ENCODE measurements at places on chromosomes 1 and 21.

DNA sequence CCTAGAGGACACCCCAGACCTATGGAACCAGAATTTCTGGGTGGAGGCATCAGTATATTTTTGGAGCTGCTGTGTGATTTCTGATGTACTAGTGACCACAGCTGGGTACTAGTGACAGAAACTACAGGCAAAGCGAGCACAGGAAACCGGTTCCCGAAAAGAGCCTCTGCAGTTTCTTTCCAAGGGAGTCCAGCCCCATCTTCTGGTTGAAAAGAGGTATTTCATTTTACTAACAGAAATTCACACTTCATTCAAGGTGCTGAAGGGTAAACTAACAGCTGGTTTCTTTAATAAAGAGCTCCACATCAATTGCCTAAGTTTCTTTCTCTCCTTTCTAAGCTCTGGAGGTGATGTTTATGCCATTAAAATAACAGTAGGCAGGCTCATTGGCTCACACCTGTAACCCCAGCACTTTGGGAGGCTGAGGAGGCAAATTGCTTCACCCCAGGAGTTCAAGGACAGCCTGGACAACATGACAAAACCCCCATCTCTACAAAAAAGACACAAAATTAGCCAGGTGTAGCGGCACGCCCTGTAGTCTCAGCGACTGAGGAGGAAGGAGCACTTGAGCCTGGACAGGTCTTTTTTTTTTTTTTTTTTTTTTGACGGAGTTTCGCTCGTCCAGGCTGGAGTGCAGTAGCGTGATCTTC is 22.0 kb downstream of the THAP3 start:
- DNase-seq: peak; percentile 8

GRCh38 chr1:175702079-175702795 is 41.2 kb downstream of the TNR start:
- no peak for DNase-seq

DNA sequence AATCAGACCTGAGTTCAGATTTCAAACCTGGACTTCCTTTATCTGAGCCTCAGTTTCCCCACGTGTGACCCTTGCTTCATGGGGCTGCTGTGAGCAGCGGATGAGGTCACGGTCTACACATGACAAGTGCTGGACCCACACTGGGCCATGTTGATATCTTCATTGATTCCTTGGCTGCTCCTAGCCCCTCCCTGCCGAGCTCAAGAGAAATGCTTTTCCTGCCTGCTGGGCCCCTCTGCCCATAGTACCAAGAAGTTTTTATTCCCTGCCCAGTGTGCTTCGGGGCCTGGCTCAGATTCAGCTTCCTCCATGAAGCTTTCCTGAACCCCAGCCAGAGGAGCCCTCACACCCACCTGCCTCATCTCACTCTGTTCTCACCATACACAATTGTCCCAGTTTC is 181.6 kb downstream of the PTPRU start:
- no peak for DNase-seq

- no peak for DNase-seq
These were observed 19.7 kb upstream of the RAB4A start for GRCh38 chr1:229251185-229251584.

GRCh38 chr1:199859491-199859933 is 168.0 kb upstream of the NR5A2 start:
- DNase-seq: no peak

GRCh38 chr21:42157606-42158310 is 61.2 kb upstream of the ABCG1 start:
- no peak for DNase-seq

DNA sequence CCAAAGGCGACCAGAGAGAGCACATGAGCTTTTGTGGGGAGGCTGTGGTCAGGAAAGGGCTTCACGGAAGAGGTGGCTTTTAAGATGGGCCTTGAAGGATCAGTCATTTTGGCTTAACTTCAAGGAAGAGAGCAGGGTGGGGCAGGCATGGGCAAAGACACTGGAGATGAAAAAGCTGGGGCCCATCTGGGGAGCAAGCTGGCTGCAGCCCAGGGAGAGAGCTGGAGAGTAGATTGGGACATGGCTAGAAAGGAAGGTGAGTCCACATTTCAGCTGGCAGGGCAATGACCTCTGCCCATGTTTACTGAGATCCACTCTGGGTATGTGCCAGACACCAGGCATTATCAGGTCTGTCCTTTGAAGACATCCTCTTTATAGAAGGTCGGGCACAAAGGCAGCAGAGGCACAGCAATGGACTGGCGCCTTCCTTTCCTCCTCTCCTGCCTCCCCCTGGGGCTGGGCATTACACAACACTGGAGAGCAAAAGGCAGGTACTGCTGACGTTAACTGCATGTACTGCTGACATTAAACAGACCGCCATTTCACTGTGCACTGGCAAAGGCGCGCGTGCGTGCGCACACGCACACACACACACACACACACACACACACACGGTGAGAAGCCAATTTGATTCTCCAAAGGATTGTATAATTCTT is 2.2 kb upstream of the UBXN10 start:
- no peak for DNase-seq

DNA sequence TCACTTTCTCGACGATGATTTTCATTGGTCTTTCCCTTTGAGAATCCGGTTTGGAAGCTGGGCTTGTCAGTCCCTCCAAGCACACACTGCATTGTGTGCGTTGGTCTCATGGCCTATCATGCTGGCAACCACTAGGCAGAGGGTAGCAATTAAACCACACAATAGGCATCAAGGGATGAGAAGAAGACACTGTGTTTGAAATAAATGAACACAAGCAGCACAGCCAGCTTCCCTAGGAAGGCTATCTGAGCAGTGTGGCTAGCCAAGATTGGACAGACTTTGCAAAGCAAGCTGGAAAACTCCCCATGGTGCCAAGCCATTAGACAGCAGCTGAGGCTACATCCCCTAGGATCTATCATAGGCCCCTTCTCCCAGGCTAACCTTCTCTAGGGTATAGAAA is 288.7 kb downstream of the NUF2 start:
- no peak for DNase-seq

DNA sequence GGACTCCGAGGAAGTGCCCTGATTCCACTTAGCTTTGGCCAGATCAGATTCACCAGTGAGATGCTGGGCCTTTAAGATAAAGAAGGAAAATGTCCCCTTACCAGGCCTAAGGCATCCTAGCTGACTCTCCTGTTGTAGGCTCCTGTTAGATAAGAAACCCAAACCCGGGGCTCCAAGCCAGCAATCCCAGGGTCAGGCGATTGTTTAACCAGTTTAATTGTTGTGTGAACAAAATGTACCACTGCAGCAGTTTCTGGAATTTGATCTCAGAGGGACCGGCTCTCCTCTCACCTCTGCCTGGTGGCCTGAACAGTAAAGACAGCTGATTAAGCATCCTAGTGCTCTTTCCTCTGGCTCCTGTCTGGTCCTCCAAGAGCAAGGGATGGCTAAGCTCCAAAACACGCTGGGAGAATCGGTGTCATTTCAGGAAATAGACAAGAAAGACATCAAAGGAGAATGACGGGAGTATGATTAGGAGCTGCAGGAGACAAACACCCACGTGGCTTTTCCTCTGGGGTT is 9.3 kb upstream of the KLHDC8A start:
- DNase-seq: no peak

DNA sequence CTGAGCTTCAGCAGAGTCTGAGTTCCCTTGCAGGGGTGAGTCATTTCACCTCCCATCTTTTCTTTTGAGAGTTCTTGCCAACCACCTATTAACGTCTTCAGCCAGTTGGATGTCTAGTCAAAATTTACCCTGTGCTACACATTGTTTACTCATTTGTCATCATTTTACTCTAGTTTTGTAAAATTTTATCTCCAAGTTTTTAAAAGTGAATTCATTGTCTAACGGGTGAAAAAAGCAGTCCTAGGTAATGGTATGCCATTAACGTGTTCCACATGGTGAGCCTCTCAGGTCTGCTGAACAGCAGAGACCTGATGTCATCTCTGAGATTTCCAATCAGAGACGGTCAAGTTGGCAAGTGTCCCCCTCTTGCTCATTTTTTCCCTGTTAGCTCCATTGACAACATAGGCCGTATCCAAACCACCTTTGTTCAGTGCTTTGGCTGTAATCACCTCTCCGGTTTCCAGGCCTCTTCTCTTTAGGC is 85.4 kb downstream of the TBX15 start:
- DNase-seq: no peak

GRCh38 chr1:7454895-7455784 is 316.0 kb upstream of the VAMP3 start:
- no peak for DNase-seq

DNA sequence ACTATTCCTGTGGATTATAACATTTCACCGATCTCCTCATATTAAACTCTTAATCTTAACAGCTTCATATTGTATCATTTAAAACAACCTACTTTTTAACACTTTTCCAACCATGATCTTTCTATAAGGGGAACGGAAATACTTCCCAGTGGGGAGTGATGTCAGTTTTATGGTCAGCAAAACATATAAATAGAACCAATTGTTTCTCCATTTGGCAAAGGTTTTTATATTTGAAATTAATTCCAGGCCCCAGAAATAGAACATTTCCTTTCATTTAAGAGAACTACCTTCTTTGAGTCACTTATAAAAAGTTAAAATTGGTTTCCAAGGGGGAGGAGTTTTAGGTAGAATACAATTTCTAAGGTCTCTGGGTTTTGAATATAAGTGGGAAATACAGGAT is 189.6 kb downstream of the TGFBR3 start:
- no peak for DNase-seq

DNA sequence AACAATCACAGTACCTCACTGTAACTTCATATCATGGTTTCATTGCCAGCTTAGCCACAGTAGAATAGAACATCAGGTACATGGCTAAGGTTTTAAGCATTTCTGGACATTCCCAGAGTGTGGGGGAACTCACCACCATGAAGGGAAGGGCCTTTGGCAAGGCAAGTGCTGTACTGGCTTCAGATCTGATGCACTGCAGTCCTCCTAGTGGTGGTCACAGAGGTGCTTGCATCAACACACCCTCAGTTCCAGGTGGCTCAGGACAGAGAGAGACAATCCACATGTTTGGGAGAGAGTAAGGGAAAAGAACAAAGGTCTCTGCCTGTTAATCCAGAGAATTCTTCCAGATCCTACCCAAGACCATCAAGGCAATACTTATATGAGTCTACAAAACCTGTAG is 528.4 kb upstream of the RGS18 start:
- DNase-seq: no peak

DNA sequence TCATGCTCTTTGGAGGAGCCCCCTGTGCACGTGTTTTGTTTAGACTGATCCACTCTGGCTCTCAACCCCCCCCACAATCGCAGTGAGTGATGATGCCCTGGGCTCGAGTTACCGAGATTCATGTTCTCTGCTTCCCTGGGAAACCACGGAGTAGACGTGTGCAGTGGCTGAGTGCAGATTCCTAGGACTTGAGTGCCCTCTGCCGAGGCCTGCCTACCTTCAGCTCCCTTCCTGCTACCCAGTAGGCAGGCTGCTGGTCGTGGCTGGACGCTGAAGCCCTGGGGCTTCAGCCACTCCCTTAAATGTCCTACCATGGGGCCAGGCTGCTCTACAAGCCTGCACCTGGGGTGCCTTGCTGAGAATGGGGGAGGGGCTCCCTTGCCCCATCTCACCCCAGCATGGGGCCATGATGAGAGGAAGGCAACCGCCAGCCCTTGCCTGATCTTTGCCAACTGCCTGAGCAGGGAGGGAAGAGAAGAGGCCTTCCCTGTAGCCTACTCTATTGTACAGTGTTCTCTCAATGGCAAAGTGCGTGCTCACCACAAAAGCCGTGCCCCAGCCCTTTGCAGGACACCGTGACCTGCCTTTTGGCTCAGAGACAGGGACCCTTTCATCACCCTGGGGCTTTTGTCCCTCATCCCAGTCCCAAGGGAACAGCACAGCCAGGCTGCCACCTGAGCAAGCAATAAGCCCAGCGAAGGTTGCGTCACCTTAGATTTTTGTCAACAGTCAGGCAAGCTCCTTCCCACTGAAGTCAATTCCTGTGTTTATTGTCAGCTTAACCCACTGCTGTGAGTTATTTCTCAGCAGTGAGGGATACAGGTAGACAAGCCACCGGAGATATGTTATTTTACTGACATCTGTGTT is 4.1 kb upstream of the GRIK3 start:
- DNase-seq: no peak

DNA sequence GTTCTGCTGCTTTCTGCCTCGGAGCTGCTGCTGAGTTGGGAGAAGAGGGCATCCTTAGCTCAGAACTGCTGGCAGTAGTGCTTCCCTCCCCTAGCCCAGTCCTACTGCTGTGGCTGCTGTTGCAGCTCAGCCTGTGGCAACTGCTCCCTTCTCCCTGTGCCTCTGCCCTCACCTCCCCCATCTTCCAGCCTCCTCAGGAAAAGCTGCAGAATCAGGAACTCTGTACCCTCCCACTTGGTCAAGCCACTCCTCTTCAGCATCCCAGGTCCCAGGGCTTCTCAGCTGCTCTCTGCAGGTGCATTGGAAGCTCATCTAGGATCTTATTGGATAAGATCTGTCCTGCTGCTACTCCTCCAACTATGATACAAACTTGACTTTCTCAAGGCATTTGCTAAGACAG is 316.7 kb downstream of the BRINP2 start:
- no peak for DNase-seq

GRCh38 chr21:21268061-21268471 is 269.9 kb downstream of the NCAM2 start:
- no peak for DNase-seq

DNA sequence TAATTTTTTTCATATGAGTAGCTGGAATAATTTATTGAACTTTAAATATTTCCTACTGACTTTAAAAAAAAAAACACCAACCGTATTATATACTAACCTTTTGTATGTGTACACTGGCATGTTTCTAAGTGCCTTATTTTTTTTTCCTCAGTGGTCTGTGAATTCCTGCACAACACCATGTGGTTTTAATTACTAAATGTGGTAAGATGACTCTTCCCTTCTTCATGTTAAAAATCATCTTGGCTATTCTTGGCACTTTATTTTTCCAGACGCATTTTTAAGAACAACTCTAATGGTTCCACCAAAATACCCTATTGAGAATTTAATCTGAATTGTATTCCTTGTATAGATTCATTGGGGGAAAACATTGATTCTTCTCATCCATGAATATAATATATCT is 28.4 kb downstream of the PPP2R5A start:
- no peak for DNase-seq

DNA sequence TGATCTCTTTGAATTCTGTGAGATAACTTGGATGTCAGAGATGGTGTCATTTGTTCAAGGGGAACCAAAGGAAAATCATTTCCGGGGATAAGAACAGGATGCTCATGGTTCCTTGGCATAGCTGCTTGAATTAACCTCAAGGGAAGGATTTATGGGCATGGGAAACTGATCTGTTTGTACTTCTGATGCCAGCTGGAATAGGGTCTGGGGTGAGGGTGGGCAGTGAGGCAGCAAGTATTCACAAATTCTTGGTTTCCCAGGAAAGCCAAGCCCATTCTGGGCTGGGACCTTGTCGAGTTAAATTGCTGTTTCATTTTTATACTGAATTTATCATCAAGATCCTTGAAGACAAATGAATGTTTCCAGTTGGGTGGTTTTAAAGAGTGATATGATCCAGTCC is 14.1 kb downstream of the INTS3 start:
- DNase-seq: no peak

Data from stimulated activated CD4-positive, alpha-beta T cell treated with anti-CD3 and anti-CD28 coated beads, Interleukin-12 subunit alpha, Interleukin-12 subunit beta, amount 100 ng/mL, for 48 hours (primary cell).